ENCODE measurements at places on chromosomes 2 and 18.

DNA sequence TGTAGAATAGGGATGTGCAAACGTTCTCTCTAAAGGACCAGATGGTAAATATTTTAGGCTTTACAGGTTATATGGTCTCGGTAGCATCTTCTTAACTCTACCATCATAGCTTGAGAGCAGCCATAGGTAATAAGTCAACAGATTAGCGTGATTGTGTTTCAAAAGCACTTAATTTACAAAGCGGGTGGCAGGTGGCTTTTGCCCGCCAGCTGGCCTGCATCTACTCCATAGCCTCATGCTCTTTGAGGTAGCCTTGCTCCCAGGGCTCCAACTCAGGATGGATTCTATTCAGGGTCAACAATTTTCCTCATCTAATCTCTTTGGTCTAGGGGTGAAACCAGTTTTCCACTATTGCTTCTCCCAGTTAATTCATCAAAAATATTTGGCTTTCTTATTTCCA lies 5.0 kb upstream of the ATP9B start:
- no peak for DNase-seq

- no peak for DNase-seq
Observed at GRCh38 chr2:100934504-100935371, 67.4 kb upstream of the RPL31 start.

- DNase-seq, result no peak
Observed at GRCh38 chr2:230643576-230644291, 68.9 kb upstream of the CAB39 start.

GRCh38 chr2:134919341-134920210 lies 954 bp downstream of the CCNT2 start:
- DNase-seq, result peak; percentile 44

DNA sequence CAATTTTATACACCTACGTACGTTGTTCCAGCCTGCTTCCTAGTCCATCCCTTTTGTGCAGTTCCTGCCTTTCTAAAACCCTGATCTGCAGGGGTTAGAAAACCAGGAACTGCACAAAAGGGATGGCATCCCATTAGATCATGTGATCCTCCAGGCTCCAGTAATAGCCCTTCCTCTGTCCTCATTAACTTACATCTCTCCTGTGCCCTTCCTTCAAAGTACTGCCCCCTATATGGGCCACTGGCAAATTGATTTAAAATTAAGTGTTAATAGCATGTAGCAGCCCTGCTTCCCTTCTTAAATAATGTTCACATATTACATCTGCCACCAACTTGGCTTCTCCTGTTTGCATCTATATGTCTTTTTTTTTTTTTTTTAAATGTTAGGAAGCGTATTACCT lies 61.3 kb upstream of the NXPH2 start:
- no peak for DNase-seq

Measured in endothelial cell of umbilical vein (primary cell).